ENCODE measurements at places on chromosomes 11 and 22.

DNA sequence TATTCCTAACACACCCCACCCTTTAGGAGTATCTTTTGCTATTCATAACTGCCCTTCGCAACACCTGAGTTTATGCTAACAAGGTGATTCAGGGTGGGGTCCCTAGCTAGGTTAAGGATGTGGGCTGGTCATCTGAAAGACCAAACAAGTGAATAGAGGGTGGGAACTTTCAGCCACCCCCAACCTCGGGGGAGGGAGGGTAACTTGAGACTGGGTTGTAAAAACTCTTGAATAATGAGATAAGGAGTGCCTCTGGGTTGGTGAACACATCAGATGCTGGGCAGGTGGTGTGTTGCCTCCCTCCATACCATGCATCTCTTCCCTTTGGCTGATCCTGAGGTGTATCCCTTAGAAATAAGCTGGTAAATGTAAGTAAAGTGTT is 111.5 kb downstream of the SWAP70 start:
- DNase-seq = no peak

DNA sequence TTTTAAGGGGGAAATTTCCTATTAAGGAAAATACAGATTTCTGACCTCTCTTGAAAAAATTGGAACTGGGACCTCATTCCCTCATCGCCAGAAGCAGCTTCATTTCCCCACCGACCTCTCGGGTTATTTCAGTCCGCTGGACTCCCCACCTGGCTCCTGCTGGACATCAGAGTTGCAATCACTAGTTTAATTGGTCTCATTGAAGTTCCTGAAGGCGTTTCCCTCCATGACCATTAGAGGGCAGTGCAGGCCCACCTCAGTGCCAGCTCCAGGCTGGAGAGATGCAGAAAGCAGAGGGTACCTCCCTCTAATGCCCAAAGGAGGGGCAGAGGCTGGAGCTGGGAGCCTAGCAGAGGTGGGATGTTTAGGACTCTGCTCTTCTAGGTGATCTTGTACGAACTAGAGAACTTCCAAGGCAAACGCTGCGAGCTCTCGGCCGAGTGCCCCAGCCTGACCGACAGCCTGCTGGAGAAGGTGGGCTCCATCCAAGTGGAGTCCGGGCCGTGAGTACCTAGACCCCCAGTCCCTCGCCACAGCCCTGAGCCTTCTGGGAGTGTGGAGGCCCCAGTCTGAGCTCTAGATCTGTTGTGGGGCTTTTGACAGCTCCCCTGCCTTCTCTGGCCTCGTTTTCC is 2.7 kb downstream of the CRYBB3 start:
- no peak for DNase-seq

- DNase-seq = no peak
Observed at GRCh38 chr11:507727-508515, 879 bp upstream of the RNH1 start.

DNA sequence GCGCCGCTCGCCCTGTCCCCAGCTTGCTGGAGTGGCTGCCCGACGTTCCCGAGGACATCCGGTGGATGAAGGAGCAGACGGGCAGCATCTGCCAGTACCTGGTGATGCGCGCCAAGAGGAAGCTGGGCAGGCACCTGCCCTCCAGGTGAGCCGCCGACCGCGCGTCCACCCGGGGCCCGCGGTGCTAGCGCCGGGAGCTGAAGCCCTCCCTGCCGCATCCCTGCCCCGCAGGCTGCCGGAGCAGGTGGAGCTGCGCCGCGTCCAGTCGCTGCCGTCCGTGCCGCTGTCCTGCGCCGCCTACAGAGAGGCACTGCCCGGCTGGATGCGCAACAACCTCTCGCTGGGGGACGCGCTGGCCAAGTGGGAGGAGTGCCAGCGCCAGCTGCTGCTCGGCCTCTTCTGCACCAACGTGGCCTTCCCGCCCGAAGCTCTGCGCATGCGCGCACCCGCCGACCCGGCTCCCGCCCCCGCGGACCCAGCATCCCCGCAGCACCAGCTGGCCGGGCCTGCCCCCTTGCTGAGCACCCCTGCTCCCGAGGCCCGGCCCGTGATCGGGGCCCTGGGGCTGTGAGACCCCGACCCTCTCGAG is 3.3 kb upstream of the CRACR2B start:
- no peak for DNase-seq

- DNase-seq = no peak
Observed at GRCh38 chr11:17368551-17368950, 17.0 kb downstream of the NCR3LG1 start.

- DNase-seq = no peak
Observed at GRCh38 chr11:130076778-130077481, 7.2 kb downstream of the APLP2 start.

- no peak for DNase-seq
Observed at GRCh38 chr11:11789735-11790369, 51.9 kb upstream of the USP47 start.

Measured in brain pericyte (primary cell).